Dermis microvascular lymphatic vessel endothelial cell (primary cell): ENCODE measurements at places on chromosomes 12 and 14. TPM values are rescaled to one million over a fixed set of nuclear protein-coding genes. Genes with fewer than 3 reads are reported as not detected.
A peak's percentile ranks its signal among the peaks of the same experiment; 100 is the strongest.

The CDKN3 gene
- 16.1 and 32.9 TPM in 2 replicates for total RNA-seq

DNA sequence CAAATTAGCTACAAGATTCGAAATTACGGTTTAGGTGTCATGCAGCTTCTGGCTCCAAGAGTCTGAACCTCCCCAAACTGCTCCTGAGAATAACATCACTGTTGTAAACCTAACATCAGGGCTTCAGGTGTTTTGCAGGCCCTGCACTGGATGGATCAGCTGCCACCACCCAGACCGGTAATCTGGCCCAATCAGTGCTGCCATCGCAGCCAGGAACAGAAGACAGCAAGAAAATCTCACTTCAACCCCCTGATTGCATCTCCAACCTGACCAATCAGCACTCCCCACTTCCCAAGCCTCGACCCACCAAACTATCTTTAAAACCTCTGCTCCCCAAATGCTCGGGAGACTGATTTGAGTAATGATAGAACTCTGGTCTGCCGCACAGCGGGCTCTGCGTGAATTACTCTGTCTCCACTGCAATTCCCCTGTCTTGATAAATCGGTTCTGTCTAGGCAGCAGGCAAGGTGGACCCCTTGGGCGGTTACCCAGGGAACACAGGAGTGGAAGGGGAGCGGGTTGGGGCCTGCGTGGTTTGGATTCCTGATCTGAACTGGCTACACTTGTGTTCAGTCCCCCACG, 268.5 kb upstream of the SFSWAP start:
- no peak for DNase-seq

GRCh38 chr12:92416385-92416812, 270.8 kb upstream of the BTG1 start:
- DNase-seq, result no peak

- DNase-seq, result no peak
These were observed 8.7 kb upstream of the RCOR1 start for GRCh38 chr14:102583726-102584125.

DNA sequence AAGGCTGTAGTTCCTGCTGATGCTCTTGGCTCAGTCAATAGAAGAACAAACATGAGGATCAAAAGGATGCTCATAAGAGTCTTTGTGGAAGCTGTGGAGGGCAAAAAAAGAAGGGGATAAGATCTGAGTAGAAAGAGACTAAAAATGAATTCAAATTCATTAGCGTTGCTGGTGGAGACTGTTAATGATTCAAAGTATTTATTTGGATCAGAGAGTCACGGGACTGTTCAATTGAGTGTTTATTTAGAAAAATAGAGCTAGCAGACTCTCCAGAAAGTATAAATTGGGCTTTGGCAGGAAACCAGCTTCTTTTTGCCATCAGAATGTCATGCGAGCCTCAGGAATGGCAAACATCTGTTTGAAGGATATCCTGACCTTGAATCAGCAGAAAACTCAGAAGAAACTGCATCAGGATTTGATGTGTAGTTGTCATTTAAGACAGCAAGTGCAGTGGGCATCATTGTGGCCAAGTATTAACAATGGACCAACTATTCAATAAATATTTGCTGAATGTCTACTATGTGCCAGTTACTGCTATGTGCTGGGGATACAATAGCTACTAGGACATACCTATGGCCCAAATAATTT, 126.4 kb downstream of the TBC1D30 start:
- DNase-seq, result no peak

DNA sequence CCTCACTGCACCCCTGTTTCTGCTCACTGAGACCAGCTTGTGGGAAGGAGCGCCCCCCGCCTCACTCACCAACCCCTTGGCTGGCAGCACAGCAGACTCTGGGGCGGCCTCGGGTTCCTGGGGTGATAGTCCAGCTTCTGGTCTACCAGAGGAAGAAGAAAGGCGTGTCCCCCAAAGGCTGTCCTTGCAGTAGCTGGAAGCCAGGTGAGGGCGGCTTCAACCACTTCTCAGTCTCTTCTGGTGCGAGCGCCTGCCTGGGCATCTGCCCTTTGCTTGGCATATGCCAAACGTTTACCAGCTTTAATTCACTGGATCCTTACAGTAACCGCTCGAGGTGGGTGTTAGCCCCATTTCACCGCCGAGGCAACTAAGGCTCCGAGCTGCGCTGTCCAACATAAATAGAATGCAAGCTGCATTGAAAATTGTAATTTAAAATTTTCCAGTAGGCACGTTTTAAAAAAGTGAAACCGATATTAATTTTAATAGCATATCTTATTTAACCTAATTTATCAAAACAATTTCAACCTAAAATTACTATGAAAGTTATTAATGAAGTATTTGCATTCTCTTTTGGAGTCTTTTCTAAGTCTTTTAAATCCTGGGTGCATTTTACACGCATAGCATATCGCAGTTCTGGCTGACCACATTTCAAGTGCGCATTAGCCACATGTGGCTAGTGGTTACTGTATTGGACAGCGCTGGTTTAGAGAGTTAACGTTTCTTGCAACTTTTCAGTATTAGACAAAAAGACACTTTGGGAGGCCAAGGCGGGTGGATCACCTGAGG, 872 bp downstream of the FAM177A1 start:
- no peak for DNase-seq

DNA sequence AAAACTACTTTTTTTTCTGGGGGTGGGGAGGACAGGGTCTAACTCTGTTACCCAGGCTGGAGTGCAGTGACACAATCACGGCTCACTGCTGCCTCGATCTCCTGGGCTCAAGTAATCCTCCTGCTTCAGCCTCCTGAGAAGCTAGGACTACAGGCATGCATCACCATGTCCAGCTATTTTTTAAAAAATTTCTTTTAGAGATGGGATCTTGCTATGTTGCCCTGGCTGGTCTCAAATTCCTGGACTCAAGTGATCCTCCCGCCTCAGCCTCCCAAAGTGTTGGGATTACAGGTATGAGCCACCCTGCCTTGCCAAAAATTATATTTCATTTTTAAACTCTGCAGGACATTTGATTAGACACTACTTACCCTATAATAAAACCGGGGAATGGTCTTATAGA, 5.5 kb downstream of the PPP2R3C start:
- DNase-seq, result no peak

DNA sequence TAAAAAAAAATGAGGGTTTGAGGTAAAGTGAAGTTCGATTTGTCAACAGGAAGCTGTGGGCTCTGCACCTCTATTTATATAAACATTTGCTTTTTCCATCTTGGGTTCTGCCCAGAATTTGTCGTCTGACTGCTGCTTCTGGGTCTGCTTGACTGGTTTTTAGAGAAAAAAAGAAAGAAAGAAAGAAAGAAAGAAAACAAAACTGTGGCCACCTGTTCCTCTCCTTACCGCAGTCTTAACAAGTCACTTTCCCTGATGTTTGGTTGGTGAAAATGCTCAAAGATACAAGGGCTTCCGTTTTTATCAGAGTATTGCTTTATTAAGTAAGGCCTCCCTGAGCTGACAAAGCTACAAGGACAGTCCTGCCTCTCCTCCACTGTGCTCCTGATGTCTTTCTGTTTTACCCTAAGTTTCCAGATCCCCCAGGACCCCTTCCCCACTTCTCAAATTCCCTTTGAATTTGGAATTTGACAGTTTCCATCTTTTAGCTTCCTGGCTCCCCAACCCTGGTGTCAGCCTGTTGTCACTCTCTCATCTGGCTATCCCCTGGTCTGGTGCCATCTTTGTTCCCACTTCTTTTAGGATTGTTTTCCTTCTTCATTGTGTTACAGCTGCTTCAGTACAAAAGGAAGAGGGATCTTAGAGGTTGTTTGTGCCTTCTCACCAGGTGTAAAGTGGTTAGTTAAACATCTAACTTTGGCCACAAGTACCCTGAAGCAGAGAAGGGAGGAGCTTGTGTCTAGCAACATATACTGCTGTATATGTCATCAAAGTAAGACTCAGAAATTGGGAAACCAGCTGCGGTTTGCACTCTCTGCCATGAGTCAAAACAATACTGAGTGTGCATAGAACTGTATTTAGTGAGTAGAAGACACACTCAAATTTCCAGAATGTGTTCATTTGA, 18.0 kb downstream of the MFAP5 start:
- no peak for DNase-seq

The SRGAP1 gene
- 1.3 and 3.2 TPM in 2 replicates for total RNA-seq

The RIPK3 gene
- total RNA-seq, result 1.4 and 1.8 TPM in 2 replicates

- DNase-seq, result no peak
These were observed 37.5 kb downstream of the TMEM260 start for GRCh38 chr14:56617084-56617483.

The VWF gene
- total RNA-seq, result 467 and 1,551 TPM in 2 replicates

DNA sequence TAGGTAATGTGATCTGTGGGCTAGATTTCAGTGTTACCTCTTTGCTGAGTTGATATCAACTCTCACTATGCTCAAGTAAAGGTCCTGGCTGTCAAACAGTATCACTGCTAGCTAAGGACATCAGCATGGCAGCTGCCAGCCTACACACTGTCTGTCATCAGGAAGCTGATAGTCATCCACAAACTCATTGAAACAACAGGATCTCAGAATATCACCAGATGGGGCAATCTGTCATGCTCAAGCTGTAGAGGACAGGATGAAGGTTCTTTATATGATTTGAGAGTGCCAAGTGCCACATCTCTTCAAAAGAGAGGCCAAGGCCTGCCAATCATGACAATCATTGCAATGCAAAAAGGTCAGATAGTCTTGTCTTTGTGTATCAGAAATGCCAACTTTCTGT, 811.5 kb upstream of the SEL1L start:
- no peak for DNase-seq

GRCh38 chr12:6626654-6627283, 9.0 kb downstream of the LPAR5 start:
- no peak for DNase-seq

The RHOF gene
- total RNA-seq, result 2.3 and 2.5 TPM in 2 replicates

DNA sequence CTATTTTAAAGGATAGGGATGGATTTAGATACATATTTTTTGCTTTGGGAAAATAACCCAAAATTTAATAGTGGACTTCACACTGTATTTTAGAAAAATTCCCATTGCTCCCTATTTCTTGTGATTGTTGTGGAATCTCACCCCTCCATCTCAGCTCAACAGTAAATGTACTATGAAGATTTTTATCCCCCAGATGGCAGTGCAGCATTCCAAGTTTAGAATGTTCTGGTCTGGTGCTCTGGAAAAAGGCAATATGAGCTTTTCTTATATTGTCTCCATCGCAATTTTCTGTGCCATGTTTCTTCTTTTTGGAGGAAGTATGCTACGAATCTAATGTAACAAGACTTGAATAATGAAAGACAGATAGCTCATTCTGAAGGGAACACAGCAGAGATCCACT, 471.7 kb upstream of the SYT1 start:
- peak; percentile 5 for DNase-seq

- no peak for DNase-seq
These were observed 47.4 kb upstream of the C14orf180 start for GRCh38 chr14:104532191-104532555.

DNA sequence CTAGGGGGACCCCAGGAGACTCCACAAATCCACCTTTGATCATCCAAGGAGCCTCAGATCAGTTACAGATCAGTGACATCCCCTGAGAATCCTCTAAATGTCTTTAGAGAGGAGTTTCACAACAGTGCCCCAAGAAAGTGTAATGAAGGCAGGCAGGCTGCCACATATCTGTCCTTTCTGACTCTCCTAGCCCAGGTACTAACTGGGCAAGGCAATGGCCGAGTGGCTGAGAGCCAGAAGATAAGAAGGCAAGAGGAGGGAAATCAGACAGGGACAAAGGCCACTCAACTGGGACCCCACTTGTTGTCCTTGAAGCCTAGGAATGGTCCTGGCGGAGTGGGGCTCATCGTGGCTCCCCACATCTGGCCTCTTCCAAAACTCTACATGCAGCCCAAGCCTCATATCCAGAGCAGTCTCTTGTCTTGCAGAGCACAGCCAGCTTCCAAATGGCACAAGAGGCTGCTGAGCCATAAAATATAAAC, 11.6 kb downstream of the ACTN1 start:
- no peak for DNase-seq

The TNS2 gene
- total RNA-seq, result 16.7 and 26.7 TPM in 2 replicates

The RXYLT1 gene
- 7.3 and 9.1 TPM in 2 replicates for total RNA-seq

The APOF gene
- total RNA-seq, result not detected in 2 replicates

The PDE3A gene
- total RNA-seq, result 0.39 and 0.51 TPM in 2 replicates

- DNase-seq, result no peak
These were observed 83.2 kb upstream of the DIO3 start for GRCh38 chr14:101478096-101478495.

DNA sequence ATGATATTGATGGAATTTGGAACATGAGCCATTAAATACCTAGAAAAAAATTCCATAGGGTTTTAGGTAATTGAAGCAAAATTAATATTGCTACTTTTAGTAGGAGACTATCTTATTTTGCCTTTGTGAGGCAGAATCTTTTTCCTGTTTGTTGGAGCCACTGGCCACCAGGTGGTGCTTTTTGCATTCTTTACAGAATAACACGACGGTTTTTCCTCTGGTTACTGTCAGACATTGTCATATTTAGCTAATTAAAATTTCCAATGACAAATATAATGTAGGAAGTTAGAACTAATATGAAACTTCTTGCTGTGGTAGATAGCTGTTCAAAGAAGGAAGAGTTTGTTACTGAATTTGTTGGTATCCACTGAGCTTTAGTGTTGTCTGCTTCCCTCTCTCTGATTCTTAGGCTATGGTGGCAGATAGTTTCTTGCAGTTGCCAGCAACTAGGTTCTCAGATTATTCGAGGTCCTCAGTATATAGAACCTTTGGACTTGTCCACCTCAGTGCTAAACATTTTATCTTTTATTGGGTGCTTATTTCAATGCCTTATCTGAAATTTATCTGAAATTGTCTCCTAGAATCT, 25.7 kb downstream of the RAB21 start:
- DNase-seq, result peak; percentile 58

The AKAP5 gene
- total RNA-seq, result 0.13 TPM in 2 replicates

The HNF1A gene
- not detected in 2 replicates for total RNA-seq

GRCh38 chr14:88386256-88386794, 868 bp downstream of the SPATA7 start:
- no peak for DNase-seq

- DNase-seq, result no peak
These were observed 38.6 kb upstream of the GPR68 start for GRCh38 chr14:91282954-91283645.

The UNG gene
- 21.8 and 24.7 TPM in 2 replicates for total RNA-seq

- DNase-seq, result peak; percentile 24
These were observed 2.5 kb downstream of the PTPN6 start for GRCh38 chr12:6953442-6954315.

The SRRM4 gene
- total RNA-seq, result not detected in 2 replicates

DNA sequence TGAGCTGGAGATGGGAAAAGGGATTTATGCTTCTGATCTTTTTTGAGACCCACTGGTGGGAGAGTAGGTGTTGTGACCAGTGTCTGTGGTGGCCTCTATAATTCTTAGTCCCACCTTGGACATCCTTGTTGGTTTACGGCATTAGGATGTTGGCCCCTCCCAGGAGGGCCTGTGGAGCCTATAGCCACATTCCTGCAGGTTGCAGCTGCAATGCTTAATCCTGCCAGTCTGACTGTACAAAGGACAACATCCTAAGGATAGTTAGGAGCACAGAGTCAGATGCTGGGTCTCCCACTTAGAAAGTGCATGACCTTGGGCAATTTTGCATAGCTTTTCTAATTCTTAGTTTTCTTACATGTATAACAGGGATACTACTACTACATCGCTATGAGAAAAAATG, 150.9 kb upstream of the SLC38A2 start:
- DNase-seq, result no peak
